Bone marrow (tissue), 2 donors: ENCODE measurements at places on chromosomes 4 and X.

DNA sequence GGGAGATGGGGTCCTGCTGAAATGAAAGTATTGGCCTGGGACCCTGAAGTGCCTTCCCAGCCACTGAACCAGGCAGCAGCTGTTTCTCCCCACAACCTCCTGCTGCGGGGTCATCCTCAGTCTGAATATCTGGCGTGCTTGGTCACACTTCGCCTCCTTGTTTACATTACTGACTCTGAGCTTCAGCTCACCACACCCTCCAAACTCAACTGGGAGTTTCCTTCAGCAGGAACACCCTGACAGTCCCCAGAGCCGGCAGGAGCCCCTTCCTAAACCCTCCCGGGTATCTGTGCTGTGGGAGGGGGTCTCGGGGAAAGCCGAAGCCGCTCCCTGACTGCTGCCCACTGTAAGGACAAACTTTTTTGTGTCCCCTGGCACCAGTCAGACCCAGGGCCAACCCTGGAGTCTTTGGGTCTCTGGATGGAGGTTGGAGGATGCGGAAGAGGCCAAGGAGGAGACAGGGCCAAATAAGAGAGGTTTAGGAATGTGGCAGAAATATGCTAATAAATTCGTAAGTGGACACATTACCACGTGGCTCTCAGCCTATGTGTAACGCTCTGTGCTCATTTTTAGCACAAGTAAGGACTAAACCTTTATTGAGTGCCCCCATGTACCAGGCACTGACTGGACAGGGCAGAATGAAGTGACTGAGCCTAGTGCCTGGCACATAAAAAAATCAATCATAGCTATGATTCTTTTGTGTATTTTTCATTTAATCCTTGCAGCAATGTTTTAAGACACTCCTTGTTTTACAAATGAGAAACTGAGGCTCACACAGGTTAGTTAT is 20.7 kb downstream of the FHDC1 start:
- DNase-seq: no peak

- no peak for DNase-seq
Measured at GRCh38 chr4:73831569-73831968, 4.9 kb upstream of the CXCL6 start.

DNA sequence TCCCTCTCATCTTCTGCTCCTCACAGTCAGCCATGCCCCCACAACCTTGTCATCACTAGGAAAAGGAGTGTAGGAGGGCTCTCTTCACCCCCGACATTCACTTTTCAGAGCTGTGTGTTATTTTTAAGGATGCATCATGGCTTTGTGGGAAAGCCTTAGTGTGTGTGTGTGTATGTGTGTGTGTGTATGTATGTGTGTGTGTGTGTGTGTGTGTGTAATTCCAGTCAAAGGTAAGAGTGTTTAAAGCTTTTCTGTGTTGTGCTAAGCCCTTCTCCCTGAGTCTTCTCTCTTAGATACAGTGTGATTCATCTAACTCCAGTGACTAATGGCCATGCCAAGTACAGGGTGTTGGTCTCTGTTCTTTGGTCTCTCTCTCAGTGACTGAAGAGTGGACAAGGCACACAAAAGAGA is 76.6 kb downstream of the CHIC2 start:
- no peak for DNase-seq

- no peak for DNase-seq
Measured at GRCh38 chr4:28449085-28449484, 1588.4 kb downstream of the STIM2 start.

DNA sequence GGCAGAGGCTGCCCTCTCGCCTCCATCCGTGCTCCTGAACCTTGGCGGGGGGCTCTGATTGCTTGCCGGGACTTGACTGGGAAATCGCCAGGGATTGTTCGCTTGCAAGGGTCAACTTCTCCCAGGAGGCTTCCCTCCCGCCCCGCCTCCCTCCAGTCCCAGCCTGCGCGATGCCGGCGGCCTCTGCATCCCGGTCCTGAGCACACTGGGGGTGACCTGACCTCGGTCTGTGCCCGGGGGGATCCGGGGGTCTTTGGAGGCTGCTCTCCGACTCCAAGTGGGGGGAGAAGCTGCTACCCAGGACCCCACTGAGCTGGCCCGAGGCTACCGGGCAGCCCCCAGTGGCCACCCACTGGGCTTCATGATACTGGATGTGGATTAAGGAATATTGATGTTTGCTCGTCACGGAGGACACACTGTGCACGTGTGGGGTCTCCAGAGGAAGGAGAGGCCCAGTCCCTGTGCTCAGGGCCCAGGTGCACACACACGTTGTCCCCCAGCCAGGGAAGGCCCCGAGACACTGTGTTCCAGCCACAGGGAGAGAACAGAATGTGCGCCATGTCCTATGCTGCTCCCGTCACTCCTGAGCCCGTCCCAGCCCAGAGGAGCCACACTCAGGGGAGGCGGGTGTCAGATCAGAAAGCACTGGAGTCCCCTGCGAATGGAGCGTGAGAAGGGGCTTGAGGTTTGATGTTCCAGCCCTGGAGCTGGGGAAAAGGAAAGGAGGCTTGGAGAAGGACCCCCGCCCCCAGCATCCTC is 55.9 kb upstream of the NKX1-1 start:
- DNase-seq: no peak

DNA sequence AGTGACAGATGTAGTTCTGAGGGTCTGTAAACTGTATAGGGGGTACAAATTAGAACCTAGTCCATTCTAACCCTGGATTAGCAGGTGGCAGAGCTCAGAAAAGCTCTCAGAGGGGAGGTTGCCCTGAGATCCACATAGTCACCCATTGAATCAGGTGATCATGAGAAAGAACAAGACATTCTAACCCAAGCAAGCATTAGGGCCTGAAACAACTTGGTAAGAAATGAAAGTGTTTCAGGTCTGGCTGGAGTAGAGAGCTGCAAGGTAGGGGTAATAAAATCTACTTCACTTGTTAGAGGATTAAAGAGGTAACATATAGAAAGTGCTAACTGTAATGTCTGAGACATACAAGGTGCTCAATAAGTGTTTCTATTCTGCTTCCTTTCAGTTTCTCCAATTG is 8.8 kb upstream of the BMP2K start:
- no peak for DNase-seq

DNA sequence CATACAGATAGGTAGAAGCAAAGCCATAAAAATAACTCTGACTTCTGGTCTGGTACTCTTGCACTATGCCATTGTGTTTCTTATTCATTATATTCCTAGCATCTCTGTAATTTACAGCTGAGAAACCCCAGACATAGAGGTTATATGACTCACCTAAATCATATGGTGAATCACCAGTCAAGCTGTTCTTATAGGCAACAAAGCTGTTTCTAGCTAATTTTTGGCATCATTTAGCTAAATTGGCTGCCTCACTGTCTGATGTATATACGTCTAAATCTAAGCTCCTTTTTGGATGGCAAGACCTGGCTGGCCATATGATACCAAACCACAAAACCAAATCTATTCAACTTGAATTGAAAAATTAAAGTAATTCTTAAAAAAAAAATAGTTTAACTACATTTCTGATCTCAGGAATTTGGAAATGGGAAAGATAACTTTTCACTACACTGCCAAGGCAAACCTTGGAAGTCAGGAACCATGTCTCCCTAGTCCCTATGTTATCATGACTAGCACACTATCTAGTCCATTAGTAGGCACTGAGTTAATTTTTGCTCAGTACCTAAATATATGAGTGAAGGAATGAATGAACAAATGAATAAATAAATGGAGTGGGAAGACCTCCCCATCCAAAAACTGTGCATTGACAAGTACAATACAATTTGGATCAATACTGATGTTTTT is 41.3 kb upstream of the STAG2 start:
- no peak for DNase-seq

DNA sequence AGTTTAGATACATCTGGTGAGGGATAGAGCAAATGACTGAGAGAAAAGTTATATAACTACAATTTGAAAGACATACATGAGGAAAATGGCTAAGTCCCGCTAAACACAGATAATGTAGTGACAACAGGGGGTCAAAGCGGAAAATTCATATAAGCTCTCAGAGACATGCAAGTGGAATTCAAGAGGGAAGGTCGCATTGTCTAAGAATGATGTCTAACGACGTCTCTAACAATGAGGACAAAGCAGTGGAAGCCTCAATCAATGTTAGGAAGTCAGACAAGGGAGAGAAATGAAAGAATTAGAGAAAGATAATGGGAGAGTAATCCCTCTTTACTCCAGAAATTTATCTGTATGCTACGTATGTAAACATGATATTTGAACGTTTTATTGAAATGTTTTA is 113.4 kb downstream of the ANTXR2 start:
- DNase-seq: no peak

- DNase-seq: no peak
Measured at GRCh38 chr4:6779667-6780565, 2.6 kb upstream of the KIAA0232 start.

GRCh38 chr4:156799121-156799589 is 172.4 kb downstream of the PDGFC start:
- DNase-seq: no peak

DNA sequence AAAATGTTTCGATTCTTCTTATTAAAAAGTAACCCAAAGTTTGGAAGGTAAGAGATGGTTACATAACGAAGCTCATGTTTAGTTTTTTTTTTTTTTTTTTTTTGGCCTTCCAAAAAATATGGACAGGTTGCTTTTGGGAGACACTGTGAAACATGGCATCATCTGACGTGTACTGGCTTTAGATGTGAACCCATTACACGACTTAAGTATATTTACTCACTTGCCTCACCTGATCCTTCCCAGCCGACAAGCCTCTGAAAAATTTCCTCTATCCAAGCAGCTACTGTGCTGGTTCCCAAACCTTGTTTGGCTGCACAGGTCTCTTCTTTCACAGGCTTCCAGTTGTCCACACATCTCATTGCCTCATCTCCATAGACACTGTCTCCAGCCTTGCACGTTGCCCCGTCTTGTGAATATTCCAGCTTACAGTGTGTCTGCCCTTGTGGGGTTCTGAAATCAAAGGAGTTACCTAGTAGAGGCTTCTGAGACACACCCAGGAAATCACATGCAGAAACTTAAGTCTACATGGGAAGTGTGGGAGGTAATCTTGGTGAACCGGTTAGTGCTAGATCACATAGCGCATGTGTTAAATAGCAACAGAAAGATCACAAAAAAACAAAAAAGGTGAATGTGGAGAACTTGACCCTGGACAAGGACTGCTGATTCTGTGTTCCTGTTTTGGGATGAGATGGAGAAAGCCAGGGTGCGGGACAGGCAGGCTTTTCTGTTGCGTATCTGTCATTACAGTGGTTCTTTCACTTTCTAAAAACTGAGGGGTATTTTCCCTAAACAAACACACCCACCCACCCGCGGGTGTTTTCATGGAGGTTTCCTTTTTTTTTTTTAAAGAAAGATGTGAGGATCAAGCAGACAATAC is 328.6 kb downstream of the ARHGAP10 start:
- DNase-seq: no peak

- no peak for DNase-seq
Measured at GRCh38 chr4:31442236-31442635, 722.1 kb downstream of the PCDH7 start.

- no peak for DNase-seq
Measured at GRCh38 chr4:150337734-150338133, 244.2 kb upstream of the MAB21L2 start.

GRCh38 chr4:75141162-75141561 is 208.2 kb downstream of the PARM1 start:
- no peak for DNase-seq

GRCh38 chr4:121685257-121685656 is 11.5 kb downstream of the ANXA5 start:
- no peak for DNase-seq

DNA sequence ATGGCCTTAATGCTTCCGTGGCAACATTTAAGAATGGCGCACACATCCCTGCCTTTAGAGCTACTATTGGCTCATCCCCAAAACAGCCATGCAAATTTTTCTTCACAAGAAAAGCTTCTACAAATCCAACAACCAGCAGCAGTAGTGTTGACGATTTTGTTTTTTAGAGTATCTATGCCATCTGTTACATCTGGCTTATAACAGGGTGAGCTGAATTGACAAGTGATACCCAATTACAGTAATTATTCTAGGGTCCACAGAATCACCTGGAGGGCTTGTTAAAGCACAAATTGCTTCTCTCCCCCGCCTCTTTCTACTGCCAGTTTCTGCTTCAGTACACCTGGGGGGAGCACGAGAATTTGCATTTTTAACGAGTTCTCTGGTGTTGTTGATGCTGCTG is 34.1 kb downstream of the DCHS2 start:
- DNase-seq: no peak

- no peak for DNase-seq
Measured at GRCh38 chr4:7933651-7934510, 5.8 kb downstream of the AFAP1 start.

DNA sequence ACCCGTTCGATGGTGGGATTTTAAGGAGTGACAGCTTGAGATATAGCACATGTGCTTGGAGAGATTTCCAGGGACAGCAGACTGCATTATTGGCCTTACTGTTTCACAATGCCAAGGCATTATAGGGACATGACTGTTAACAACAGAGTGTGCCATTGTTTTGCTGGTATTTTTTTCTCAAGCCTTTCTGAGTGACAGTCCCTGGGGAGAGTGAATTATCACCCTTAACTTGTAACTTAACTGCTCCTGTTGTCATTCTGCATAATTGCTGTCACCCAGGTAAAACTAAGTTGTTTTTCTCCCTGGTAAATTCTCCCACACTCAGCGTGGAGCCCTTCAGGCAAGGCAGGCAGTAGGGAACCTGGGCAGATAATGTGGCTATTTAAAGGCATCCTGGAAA is 989.2 kb upstream of the LCORL start:
- no peak for DNase-seq
